ENCODE measurements at places on chromosomes 1 and 21.

- DNase-seq = no peak
Observed at GRCh38 chr1:38667626-38668025, 191.9 kb downstream of the RRAGC start.

DNA sequence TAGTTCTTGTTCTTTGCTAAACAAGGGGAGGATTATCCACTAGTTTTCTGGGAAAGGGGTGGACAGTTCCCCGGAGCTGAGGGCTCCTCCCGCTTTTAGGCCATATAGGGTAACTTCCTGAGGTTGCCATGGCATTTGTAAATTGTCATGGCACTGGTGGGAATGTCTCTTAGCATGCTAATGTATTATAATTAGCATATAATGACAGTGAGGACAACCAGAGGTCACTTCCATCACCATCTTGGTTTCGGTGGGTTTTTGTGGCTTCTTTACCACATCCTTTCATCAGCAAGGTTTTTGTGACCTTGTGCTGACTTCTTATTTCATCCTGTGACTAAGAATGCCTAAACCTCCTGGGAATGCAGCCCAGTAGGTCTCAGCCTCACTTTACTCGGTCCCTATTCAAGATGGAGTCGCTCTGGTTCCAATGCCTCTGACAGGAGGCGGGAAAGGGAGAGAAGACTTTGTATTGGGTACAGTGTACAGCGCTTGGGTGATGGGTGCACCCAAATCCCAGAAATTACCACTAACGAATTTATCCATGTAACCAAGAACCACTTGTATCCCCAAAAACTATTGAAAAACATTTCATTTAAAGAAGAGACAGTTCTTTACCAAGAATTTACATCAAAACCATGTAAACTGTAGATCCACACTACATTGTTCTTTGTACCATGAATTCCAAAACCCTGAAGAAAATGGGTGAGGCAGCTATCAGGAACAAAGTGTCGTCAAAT is 8.7 kb upstream of the SLC2A5 start:
- no peak for DNase-seq

GRCh38 chr1:205444300-205444930 is 11.4 kb downstream of the BLACAT1 start:
- no peak for DNase-seq

GRCh38 chr21:39713905-39714304 is 31.1 kb upstream of the IGSF5 start:
- peak; percentile 5 for DNase-seq

DNA sequence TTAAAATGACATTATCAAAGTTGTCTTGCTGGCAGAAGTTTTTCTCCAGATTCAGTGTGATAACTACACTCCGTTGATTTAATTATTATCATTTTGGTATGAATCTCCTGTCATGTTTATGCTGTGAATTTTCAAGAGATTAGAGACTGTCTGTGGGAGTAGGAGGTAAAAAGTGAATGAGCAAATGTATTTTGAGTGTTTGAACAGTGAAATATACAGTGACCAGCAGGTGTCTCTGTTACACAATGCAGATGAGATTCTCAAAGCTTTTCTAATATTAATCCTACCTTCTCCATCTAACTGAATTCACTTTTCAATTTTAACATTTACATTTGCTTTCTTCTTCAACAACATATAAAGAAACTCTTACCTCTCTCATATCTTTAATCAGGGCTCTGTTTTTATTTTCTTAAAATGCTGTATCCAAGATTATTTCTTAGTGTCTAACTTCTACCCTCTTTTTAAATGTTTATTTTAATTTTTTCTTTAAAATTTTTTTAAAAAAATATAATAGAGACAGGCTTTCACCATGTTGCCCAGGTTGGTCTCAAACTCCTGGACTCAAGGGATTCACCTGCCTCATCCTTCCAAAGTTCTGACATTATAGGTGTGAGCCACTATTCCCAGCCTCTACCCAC is 20.9 kb upstream of the HSPA13 start:
- DNase-seq = peak; percentile 60
